CD4-positive, alpha-beta T cell treated with Interleukin-1 beta for 1 hour (primary cell): ENCODE measurements at places on chromosomes 2 and 18.
A peak's percentile ranks its signal among the peaks of the same experiment; 100 is the strongest.

DNA sequence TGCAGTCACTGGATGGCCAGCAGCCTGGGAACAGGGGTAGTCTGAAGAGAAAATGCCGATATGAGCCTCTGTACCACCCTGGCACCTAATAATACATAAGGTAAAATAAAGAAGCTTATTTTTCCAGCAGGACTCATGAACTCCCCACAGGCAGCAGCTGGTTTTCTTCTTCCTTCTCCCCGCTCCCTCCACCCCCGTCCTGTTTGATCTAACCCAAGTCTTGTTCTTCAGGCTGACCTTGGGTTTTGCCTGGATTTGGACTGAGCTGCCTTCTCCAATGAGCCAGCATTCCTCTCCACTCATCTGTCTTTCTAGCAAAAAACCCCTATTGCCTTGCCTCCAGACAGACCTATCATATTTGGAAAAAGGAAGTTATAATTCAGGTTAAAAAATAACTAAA is 111.8 kb downstream of the CELF4 start:
- DNase-seq: no peak

DNA sequence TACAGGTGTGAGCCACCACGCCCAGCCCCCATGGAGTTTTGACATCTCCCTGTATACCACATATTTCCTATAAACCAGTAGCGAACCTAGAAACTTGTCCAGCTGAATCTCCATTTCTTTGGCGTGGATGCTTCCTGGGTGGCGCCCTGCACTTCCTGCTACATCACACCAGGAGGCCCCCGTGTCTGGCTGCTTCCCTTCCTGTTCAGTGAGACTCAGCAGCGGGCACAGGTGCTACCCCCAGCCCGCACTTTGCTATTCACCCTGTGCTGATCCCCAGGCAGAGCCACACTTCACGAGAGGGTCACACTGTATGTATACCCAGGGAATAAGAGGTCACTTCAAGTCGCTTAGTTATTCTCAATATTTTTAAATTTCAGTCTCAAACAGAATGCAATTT is 35.0 kb downstream of the CYP27C1 start:
- DNase-seq: no peak

- DNase-seq: no peak
Measured at GRCh38 chr18:61080954-61081528, 252.2 kb upstream of the CDH20 start.

GRCh38 chr18:36600548-36600947 is 228.3 kb downstream of the TPGS2 start:
- no peak for DNase-seq

GRCh38 chr2:205904873-205905272 is 181.1 kb downstream of the INO80D start:
- DNase-seq: no peak

- no peak for DNase-seq
Measured at GRCh38 chr2:241868661-241869081, 858 bp upstream of the RTP5 start.

- no peak for DNase-seq
Measured at GRCh38 chr18:50151926-50152325, 43.0 kb downstream of the MYO5B start.

DNA sequence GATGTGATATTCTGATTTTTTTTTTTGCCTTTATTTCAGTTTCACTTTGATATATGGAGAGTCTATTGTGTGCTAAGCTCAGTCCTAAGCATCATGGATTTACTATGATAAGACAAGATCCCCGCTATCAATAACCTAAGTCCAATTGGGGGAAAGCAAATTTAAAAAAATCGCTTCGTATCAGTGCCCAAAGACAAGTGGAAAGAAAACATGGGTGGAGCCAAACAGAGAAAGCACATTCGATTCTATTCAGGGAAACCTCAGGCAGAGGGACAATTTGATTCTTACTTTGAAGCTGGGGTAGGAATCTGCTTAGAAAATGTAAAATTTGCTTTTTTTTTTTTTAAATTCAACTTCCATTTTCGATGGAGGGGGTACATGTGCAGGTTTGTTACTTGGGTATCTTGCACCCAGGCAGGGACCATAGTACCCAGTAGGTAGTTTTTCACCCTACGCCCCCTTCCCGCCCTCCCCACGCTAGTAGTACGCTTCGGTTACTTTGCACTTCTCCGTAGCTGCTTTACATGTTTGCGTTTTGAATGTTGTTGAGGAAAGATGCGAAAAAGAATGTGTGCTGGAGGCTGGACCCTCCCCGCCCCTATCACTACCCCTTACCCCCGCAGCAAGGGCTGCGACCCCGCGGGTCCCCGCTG is 12.4 kb downstream of the KIF5C start:
- DNase-seq: peak; percentile 4

- no peak for DNase-seq
Measured at GRCh38 chr18:41789001-41789400, 166.0 kb upstream of the PIK3C3 start.

DNA sequence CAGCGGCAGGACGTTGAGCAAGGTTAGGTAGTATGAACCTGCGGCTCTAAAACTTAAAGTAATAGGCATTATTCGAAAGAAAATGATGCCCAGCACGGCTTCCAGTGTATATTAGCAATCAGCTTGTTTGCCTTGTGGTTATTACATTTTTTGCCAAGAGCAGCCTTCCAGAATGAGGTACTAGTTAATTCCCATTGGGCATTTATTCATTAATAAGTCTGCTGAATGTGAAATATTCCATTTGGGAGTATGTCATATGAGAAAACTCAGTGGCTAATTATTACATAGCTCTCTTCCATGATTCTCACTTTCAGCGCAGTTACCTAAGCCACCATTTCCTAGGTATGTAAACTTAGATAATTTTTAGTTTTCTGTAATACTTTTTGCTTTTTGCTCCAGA is 12.9 kb downstream of the CRIM1 start:
- no peak for DNase-seq

DNA sequence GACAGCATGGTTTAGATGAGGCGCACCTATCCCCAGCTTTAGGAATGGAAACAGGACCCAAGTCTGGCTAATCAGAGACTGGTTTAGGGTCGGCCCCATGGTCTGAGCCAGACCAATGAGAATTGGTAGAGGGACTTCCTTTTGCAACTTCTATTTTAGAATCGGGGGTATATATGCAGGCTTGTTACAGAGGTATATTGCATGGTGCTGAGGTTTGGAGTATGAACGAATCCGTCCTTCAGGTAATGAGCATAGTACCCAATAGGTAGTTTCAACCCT is 1.5 kb upstream of the BOLA3 start:
- DNase-seq: no peak

- no peak for DNase-seq
Measured at GRCh38 chr2:64017811-64018700, 1.2 kb downstream of the VPS54 start.

DNA sequence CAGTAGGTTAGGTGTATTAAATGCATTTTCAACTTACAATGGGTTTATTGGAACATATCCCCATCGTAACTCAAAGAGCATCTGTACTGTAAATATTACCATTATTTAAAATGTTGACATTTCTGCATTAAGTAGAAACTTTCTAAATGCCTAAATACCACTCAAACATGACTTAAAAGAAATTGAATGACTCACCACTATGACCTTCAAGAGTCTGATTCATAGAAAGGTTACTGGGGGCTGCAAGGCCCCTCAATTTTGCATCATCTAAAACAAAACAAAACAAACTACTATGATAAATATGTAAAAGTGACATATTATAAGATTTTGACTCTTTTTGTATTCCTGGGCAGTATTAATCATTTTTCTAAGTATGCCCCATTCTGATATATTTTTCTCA is 7.6 kb downstream of the WDR35 start:
- DNase-seq: no peak

DNA sequence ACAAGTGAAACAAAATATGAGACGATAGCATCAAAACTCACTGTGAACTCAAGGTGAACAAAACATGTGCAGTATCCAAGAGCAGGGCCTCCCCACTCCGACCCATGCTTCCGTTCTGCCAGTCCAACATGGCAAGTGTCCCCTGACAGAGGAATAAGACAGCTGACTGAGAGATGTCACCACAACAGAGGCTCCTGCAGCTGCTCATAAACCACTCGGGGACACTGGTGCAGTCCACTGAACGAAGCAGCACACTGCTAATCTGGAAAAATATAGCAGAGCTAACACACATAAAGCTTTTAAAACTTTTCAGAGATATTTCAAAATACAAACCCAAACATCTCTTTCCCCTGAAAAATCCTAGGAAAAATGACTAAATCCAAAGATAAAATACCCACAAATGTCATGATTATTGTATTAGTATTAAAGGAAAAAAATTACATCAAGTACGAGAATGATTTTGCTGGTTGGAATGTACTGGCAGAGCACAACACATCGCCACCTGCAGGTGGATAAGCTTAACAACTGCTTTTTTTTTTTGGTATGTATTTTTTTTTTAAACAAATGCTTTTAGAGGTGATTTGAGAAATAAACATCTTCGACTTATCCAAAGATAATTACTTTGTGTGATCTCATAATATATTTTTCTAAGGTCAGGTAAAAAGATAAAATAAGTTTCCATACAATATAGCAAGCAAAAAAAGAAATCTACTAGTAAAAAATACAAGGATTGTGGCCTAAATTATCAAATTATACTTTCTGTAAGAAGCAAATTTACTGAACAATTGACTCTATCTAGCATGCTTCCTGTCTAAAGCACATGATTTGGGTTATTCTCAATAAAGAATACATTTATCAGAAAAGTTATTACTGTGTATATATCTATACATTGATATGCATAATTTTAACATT is 18.6 kb downstream of the THADA start:
- DNase-seq: peak; percentile 32

- no peak for DNase-seq
Measured at GRCh38 chr2:201270293-201271001, 10.1 kb downstream of the CASP8 start.

- peak; percentile 85 for DNase-seq
Measured at GRCh38 chr2:230974096-230974913, 21.6 kb upstream of the SPATA3 start.

DNA sequence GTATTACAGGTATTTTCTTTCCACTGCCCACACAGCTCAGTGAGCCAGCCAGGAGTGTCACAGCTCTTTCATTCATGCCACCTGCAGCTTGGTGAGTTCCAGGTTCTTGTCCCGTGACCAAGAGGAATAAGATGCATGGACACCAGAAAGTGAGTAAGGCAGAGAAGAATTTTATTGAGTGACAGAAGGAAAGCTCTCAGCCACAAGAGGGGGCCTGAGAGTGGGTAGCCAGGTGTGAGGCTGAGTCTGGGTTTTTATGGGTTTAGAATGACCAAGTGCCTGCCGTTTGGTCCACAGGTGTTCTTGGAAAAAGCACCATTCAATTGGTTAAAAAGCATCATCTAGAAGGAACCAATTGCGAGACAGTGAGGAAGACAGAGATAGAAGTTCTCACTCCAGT is 1097.1 kb upstream of the SLC39A10 start:
- DNase-seq: no peak

DNA sequence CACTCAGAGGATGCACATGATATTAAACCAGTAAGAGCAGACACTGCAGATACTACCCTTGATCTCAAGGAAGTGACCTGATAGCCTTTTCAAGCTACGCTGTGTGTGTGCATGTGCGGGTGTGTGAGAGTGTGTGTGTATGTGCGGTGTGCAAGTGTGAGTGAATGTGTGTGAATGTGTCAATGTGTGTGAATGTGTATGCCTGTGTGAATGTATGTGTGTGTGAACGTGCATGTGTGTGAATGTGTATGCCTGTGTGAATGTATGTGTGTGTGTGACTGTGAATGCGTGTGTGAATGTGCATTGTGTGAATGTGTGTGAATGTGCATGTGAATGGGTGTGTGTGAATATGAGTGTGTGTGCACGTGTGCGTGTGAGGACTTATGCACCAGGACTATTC is 53.8 kb downstream of the KCNG2 start:
- DNase-seq: no peak

DNA sequence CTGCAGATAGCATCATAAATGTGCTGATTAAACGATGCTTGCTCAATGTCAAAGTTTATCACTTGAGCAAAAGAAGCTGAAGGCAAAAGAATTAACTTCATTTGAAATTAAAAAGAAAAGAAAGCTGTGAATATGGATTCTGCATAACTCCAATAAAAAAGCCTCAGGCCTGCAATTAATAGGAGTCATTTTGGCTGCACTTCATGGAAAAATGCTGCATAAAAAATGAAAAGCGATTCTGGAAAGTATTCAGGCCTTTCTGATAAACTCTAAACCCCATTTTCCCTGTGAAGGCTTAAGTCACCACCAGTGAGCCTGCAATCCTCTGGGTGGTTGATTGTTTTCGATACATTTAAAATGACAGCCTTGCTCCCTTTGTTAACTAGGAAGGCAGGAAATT is 1793.4 kb downstream of the SUCLG1 start:
- no peak for DNase-seq

DNA sequence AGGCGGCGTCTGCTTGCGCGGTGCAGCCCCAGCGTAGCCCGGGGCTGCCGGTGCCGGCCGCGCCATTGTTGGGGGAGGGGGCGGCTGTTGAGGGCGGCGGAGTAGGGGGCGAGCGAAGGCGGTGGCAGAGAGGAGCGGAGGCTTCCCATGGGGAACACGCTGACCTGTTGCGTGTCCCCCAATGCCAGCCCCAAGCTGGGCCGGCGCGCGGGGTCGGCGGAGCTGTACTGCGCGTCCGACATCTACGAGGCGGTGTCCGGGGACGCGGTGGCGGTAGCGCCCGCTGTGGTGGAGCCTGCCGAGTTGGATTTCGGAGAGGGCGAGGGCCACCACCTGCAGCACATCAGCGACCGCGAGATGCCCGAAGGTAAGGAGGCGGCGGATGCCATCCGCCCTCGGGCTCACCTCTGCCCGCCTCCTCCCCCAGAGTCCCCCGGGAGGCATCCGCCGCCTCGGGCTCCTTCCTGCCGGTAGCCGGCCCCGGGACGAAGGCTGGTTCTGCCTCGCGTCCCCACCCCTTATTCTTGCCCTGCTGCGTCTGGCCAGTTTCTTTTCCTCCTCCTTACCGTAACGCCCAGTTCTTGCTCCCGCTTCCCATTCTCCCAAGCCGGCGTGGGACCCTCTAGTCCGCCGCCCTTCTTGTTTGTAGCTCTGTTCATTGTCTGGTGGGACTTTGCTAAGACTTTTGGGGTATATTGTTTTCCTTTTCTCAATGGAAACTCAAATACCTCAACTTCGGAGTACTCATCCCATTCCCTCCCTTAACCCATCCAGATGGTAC is 500 bp downstream of the CCNYL1 start:
- peak; percentile 50 for DNase-seq

GRCh38 chr18:70553936-70554260 is 265.1 kb downstream of the SOCS6 start:
- no peak for DNase-seq

DNA sequence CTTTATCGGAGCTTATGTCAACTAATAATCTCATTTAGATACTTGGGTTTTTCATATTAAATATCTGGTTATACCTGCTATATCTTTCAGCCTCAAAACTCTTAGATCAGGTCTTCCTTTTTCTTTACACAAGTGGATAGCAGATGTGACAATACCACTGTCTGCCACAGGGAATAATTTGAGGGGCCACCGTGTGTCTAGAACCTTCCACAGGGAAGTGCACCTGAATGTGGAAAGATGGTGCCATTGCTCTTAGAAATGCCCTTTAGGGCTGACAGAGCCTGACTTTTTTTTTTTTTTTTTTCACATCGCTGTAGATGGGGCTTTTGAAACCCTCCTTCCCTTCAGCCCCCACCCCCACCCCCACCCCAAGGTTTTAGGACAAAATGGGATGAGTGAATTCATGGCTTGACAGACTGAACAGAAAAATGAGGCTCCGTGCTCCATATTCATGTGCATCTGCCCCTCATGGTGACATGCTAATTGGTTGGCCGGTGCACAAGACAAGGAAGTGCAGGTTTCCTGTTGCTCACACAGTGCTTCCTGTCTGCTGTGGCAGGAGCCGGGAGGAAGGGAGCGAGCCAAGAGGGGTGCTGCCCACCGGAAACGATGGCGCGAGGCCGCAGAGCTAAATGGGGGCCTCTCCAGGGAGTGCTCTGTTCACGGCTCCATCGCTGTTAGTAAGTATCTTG is 246.0 kb downstream of the LDLRAD4 start:
- DNase-seq: peak; percentile 74

- DNase-seq: no peak
Measured at GRCh38 chr2:9364373-9364772, 59.0 kb downstream of the ITGB1BP1 start.
